ENCODE measurements at places on chromosomes 4 and X.
A peak's percentile ranks its signal among the peaks of the same experiment; 100 is the strongest.

DNA sequence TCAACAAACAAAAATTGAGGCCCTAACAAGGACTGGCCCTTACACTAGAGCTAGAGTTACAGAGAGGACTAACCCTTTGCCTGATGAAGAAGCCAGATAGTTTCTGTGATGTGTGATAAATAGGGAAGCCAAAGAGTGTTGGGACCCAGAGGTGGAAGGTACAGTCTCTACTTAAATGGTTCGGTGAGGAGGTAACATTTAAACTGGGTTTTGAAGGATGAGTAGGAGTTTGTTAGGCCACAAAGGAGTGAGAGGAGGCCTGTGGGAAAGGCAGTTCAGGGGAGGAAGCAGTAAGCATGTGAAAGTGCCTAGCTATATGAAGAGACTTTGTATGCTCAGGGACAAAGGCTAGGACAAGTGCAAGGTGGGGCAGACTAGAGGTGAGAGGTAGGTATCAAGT is 23.8 kb upstream of the LIMCH1 start:
- no peak for DNase-seq

- peak; percentile 74 for DNase-seq
These were observed 23.3 kb upstream of the SCML2 start for GRCh38 chrX:18377796-18378195.

DNA sequence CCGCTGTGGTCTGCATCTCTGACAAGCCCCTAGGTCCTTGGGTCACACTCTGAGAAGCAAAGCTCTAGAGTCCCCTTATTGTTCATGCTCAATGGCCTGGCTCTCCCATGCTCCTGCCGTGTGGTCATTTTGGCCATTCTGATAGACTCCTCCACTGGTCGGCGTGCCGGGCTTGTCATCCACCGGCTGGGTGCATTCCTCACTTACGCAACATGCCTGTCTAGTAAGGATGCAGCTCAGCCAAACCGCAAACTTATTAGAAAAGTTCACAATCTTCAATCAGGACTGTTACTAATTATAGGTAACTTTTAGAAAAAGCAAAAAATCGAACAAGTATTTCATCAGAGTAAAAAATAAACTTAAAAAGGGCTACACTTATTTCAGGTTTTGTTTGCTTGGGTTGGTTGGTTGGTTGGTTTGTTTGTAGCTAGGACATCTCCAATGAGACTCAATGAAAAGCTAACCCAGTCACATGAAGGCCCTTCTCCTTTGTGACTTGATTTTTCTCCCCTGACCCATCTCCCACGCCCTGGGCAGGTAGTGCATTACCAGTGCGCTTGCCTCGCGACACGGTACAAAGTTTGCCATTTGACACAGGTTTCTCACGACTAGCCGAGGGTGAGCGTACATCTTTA is 41.0 kb downstream of the IRF2 start:
- no peak for DNase-seq

- DNase-seq = no peak
These were observed 223.0 kb upstream of the GALNT7 start for GRCh38 chr4:172945611-172946010.

DNA sequence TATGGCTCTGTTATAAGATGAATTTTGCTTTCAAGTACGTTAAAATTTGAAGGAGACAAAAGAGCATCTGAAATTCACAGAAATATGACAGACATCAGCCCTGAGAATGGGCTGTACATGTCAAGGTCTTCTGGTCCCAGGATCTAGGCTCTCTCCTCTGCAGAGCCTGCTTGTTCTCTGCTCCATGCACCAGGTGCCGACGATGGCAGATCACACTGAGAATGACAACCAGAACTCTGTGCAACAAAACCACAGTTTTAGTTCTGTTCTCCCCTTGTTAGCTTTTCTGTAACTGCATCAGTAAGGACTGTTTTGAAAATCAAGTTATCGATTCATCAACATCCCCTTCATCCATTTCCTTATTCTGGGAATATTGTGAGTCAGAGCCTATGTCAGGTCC is 30.9 kb upstream of the LGI2 start:
- no peak for DNase-seq

DNA sequence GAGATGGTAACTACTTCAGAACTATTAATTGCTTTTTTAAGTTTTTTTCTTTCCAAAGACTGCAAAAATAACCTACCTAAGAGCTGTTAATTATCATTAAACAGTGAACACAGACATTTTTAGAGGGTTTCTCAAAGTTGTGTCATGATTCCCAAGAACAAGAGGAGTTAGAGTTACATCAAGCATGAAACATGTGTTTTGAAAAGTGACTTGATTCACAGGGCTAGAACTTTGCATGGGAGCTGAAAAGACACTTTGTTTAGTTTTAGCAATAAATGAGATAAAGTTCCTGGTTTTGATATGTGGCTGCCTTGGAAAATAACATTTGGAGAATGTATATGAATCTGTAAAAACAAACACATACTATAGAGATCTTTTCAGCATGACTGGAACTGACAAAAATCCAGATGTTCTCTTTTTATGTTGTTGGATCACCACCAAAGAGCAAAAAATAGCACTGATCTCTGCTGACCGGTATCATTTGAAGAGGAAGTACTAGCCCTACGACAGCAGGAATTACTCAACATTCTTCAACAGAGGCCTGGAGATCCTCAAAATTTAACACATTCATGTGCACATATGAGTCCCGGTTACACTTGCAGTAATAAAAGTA is 173.0 kb upstream of the PCDH18 start:
- DNase-seq = no peak

DNA sequence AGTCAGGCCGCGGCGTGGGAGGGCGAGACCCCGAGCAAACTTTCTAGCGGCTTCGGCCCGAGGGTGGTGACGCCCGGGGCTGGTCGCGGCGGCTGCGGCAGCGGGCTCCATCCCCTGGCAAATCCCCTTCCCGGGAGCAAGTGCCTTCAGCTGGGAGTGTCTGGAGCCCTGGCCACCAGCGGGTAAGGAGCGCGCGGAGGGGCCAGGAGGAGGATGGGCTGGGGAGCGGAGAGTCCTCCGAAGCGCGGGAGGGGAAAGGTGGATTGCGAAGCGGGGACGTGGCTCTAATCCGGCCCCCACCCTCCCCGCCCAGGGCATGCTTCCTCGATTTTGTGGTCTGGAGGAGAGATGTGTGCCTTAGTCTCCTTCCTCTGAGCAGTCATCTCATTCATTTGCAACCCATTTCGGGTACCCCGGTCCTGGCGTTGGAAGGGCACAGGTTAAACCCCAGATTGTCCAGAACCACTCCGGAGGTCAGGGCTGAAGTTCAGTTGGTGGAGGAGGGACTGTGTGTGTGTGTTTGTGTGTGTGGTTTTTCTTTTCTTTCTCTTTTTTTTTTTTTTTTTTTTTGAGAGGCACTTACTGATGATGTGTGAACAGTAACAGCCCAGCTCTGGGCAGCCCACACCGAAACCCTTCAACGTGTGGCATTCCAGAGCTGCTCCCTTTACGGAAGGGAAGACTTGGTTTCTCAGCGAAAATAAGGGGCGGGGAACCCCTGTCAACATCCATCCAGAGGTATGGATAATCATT is 516 bp downstream of the SGMS2 start:
- peak; percentile 62 for DNase-seq

- peak; percentile 27 for DNase-seq
These were observed 1.4 kb upstream of the FNIP2 start for GRCh38 chr4:158767451-158767850.

DNA sequence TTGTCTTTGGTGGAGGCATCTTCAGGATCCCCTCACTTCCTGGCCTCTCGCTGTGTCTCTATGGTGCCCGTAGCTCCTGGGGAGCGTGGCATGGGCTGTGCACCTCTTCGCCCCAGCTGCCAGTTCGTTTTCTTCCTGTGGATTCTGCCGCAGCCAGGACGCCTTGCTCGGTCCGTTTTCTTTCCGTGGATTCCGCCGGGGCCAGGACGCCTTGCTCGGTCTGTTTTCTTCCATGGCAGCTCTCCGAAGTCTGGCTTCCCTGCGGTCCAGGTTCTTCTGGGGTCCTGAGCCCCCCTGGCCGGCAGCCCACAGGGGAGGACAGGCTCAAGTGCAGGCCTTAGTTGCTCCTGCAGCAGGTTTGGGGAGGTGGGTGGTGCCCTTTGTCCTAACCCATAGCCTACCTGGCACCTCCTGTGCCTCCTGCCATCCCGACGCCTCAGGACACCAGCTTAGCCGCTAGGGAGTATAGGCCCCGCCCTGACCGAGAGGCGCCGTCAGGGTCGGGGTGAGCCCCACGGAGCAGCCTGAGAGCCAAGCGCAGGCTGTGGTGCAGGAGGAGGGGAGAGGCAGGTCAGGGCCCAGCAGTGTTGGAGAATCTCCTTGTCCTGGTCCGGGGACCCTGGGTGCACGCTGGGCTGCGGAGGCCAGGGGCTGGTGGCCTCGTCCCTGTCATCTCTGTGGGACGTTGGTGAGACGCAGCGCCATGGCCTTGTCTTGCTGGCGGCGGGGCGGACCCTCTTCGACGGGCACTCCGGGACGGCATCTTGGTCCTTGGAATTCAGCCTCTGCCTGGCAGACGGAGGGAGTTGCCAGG is 27.1 kb downstream of the UVSSA start:
- DNase-seq = no peak

DNA sequence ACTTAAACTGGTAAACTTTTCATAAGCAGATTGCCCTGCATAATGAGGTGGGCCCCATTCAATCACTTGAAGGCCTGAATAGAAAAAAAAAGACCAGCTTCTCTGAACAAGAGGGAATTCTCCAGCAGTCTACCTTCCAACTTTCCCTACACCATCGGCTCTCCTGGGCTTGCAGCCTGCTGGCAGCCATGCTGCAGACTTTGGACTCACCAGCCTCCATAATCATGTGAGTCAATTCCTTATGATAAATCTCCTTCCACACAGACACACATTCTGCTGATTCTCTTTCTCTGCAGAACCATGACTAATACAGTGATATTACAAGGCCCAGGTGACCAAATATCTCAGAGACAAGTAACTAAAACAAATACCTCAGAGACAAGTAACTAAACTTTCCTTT is 113.8 kb upstream of the WDR17 start:
- DNase-seq = no peak

DNA sequence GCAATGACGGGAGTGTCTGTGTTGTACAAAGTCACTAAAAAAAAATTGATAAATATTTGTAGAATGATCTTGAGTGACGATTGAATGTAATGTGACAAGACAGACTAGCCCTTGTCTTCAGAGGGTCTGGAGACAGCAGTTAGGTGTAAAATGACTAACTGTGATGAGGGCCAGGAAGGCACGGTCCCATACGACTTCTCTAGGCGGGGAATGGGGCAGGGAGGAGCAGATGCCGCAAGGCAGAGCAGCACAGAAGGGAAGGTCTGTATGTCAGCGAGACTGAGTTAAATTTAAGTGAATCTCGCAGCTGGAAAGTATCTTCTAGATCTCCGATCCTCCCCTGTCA is 405 bp downstream of the CENPE start:
- no peak for DNase-seq

- DNase-seq = peak; percentile 31
These were observed 134.2 kb upstream of the SH3RF1 start for GRCh38 chr4:169404960-169405359.

GRCh38 chr4:77201343-77201742 is 44.3 kb downstream of the CCNG2 start:
- DNase-seq = no peak

DNA sequence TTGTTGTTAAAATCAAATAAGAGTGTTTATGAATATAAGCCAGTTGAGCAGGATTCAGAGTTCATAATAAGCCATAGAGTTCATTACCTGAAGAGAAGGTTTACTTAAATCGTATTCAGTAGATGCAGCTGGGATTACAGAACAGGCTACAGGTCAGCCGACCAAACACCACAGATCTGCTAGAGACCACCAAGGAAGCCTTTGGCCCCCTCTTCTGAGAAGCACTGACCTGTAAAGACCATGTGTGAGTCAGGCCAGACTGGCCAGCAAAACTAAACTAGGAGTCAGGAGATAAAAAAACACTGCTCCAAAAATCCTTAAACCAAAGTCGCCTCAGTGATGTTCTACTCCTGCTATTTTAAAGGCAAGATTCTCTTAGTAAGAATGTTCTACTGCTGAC is 1125.5 kb downstream of the FAT4 start:
- no peak for DNase-seq

GRCh38 chr4:91454111-91454510 is 849.7 kb upstream of the GRID2 start:
- DNase-seq = no peak

DNA sequence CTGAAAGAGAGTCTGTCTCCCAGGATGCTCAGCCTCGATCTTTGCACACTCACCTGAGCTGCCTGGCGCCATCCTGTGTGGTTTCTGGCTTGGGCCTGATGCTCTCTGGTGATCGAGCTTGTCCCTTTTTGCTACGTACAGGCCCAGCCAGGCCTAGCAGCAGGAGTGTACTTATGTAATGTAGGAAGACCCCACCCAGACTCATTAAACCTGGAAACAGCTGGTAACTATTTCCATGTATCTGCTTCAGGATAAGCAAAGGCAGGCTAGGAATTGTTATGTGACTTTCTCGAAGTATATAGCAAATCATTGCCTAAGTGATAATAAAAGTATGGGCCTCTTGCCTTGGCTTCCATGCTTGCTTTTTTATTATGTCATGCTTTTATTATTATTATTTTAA is 18.6 kb upstream of the ARSJ start:
- DNase-seq = no peak

GRCh38 chr4:2836391-2836859 is 7.2 kb upstream of the ADD1 start:
- DNase-seq = no peak

GRCh38 chrX:43618366-43619205 is 37.5 kb upstream of the MAOA start:
- no peak for DNase-seq

GRCh38 chr4:47383829-47384427 is 79.6 kb downstream of the COMMD8 start:
- peak; percentile 77 for DNase-seq

- no peak for DNase-seq
These were observed 431.5 kb upstream of the BOD1L1 start for GRCh38 chr4:14059006-14059405.

- DNase-seq = no peak
These were observed 232.8 kb upstream of the HDX start for GRCh38 chrX:84735025-84735424.

DNA sequence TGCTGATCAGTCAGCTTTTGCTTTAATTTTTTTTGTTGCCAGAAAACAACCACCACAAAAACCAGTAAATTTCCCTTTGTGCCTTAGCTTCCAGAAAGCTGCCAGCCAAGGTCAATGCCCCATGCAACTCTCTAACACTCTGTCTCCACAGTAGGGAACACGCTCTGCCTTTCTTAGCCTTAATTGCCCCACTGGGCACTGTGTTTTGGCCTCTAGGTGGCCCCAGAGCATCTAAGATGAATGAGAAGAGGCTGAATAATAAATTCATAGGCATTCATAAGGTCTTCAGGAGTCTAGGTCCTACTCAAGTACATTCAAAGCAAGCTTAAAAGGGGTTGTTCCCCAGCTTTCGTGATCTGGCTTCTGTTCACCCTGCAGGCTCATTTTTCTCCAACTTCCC is 57.7 kb upstream of the PASD1 start:
- peak; percentile 67 for DNase-seq

DNA sequence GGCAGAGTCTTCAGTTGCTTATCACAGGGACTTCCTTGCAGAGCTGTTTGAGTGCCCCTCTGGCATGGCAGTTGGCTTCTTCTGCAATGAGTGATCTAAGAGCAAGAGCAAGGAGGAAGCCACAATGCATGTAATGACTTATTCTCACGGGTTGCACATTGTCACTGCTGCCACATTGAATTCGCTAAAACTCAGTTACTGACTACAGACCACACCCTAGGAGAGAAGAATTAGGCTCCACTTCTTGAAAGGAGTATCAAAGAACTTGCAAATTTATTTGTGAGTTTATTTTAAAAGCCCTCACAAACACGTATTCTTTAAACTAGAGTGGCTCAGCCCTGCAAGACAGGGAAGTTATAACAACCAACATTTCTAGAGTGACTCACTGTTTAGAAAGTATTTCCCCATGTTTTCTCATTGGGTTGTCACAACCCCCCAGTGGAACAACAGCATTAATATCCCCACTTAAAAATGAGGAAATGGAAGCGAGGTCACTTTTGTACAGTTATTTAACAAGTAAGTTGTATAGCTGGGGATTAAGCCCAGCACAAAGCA is 32.4 kb upstream of the RBPJ start:
- DNase-seq = peak; percentile 29
